ENCODE measurements at places on chromosomes 4 and X.

- no peak for DNase-seq
Measured at GRCh38 chrX:149493567-149494562, 11.2 kb downstream of the IDS start.

DNA sequence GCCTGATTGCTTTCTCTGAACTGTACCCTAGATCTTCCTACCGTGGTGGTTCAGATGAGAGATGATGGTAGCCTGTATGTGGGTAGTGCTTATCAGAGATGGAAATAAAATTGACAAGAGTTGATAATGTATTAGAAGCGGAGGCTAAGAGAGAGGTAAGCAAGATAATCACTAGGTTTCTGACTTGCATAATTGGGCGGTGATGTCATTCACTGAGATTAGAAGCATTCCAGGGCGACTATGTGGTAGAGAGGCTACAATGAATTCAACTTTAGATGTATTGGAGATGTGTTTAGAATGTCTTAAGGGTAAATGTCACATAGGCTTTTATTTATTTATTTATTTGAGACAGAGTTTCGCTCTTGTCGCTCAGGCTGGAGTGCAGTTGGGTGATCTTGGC is 415 bp upstream of the TENM3 start:
- DNase-seq, result no peak

- DNase-seq, result no peak
Measured at GRCh38 chr4:123786920-123787319, 390.3 kb downstream of the SPRY1 start.

GRCh38 chrX:66672106-66672505 is 33.2 kb upstream of the EDA2R start:
- DNase-seq, result no peak

DNA sequence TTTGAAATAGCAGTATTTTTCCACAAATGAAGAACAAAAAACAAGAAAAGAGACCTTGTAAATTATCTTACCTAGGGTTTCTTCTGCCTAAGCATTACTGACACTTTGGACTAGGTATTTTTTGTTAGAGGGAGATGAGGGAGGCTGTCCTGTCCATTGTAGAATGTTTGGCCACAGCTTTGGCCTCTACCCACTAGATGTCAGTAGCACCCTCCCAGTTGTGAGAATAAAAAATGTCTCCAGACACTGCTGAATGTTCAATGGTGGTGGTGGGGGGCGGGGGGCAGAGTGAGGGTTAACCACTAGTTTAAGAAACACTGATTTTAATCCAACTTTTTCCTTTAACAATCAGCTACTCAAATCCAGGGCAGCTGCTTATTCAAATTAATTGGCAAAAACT is 25.8 kb downstream of the OTUD4 start:
- no peak for DNase-seq

DNA sequence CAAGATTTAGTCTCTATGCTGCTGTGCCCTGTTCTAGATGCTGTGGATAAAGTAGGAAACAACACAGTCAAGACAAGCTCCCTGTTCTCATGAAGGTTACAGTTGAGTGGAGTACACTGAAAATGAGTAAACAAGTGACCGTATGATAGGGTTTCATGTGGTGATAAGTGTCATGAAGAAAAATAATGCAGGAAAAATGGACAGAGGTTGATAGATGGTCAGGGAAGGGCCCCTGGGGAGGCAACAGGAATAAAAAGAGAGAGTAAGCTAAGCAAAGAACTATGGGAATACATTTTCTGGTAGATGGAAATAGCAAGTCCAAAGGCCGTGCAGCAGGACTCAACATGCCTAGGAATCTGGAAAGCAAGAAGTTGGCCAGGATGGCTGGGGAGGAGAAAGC is 394.0 kb downstream of the DTHD1 start:
- DNase-seq, result no peak

DNA sequence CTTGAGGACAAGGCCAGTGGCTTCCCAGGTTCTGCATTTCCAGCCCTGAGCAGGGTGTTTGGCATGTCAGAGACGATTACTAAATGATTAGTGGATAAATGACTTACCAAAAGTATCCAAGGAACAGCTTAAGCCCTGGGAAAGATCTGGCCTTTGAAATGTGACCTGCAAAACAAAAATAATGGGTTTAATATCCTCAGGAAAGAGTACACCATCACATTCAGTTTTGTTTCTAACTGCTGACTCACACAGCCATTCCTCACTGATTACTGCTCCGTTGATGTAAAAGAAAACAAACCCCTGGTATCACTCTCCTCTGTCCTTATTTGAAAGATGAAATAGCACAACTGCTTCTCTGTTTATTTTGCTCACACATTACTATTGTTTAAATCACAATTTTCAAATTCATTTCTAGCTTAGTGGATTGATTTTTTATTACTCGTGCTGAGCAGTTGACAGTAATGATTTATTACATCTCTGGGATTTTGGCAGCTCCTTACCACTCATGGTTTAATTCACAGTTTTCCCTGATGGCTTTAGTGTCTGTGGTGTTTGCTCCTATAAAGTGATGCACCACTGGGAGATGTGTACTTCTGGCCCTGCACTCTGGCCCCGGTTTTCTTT is 117.0 kb downstream of the CBLL2 start:
- no peak for DNase-seq

GRCh38 chr4:145483514-145483913 is 1.9 kb downstream of the SMAD1 start:
- DNase-seq, result no peak

DNA sequence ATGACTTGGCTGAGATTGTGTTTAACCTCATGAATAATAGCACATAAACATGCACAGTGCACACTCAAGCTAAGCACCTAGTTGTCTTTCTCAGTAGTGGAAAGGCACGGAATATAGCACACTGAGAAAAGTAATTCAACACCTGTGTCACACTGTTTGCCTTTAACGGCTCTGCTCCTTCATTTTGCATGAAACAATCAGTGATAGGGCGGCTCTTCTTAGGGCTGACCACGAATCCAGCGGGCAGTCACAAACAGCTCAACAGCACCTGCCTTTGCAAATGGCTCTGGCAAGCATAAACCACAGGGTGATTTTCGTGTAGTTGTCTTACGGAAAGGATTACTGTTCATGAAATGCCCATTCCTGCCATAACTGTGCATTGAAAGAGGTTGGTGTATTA is 954.0 kb upstream of the TENM3 start:
- DNase-seq, result no peak

- no peak for DNase-seq
Measured at GRCh38 chr4:78356251-78356786, 195.3 kb upstream of the ANXA3 start.

GRCh38 chr4:30828264-30828926 is 108.2 kb downstream of the PCDH7 start:
- no peak for DNase-seq

GRCh38 chr4:118279328-118279727 is 73.5 kb downstream of the PRSS12 start:
- DNase-seq, result no peak

- no peak for DNase-seq
Measured at GRCh38 chr4:20180509-20180908, 71.2 kb upstream of the SLIT2 start.

DNA sequence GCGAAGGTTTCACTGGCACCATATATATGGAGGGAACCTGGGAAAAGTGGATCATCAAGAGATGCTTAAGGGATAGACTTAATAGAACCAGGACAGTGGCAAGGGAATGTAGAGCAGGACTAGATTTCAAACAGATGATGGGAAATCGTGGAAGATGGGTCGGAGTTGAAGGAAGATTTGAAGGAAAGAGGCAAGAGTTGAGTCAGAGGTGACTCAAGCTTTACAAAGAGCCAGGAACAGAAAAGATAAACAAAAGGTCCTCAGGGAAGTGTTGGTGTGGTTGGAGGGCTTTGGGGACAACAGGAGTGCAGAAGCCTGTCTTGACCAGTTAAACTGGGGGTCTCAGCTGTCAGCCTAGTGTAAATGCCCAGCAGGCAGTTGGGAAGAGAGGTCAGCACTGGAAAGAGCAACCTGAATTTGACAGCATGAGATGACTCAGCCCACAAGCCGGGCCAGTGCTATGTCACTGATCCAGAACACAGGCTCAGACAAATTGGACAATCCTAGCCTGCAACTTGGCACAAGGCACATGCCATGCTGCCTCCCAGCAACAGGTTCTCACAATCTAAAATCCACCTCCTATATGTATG is 230.5 kb downstream of the IDS start:
- DNase-seq, result no peak

GRCh38 chrX:109352066-109352588 is 129.8 kb downstream of the GUCY2F start:
- DNase-seq, result no peak
